ENCODE measurements at places on chromosomes 3 and 15.

DNA sequence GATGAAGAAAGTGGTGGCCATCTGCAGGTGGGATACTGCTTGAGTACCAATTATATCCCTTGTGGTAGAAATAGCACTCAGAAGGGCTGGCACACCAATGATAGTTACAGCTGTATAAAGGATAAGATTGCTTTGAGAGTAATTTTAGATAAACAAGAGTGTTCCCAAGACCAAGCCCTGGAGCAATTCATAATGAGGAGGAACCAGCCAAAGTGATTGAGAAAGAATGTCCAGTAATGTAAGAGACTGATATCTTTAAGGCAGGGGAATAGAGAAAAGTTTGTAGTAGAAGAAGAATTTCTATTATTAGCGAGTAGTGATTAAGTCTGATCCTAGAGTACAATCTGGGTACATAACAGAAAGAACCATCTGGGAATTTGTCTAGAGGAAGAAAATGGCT, 945.1 kb downstream of the OTOL1 start:
- no peak for DNase-seq

- DNase-seq: no peak
These were observed 16.9 kb downstream of the PPP2R3A start for GRCh38 chr3:135982404-135982761.

GRCh38 chr15:33946152-33946551, 22.1 kb upstream of the CHRM5 start:
- DNase-seq: no peak

GRCh38 chr3:44323341-44323955, 15.1 kb upstream of the TCAIM start:
- no peak for DNase-seq

DNA sequence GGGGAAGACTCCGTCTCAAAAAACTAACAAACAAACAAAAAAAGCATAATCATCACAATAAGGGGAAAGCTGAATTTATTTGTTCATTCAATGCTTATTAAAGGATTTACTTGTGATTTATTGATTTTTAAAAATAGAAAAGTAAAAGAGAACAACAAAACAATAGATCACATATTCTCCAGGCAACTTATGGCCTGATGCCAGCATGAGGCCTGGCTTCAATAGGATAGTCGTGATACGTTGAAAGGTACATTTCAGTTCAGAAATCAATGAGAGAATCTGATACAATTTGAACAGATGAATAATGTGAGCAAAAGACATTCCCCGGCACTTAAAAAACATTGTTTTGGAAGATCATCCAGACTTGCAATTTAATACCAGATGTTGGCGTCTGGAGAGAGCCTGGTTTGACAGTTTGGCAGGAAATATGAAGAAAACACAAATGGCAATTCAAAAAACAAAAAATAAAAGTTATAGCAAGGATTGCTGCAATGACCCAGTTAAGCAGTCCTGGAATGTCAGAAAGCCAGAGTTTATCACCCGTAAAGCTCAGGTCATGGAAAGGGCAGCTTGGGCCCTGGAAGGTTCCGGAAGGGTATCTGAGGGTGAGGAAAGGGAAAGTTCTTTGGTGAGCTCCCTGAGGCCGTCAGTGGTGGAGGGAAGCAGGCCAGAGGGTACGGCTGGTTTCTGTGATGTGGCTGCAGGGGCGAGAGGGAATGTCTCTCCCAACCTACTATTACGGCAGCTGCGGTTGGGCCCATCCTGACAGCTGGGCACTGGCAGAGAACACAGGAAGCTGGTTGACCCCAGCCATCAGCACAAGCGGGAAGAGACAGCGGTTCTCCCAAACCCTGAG, 230.2 kb upstream of the HES1 start:
- no peak for DNase-seq

DNA sequence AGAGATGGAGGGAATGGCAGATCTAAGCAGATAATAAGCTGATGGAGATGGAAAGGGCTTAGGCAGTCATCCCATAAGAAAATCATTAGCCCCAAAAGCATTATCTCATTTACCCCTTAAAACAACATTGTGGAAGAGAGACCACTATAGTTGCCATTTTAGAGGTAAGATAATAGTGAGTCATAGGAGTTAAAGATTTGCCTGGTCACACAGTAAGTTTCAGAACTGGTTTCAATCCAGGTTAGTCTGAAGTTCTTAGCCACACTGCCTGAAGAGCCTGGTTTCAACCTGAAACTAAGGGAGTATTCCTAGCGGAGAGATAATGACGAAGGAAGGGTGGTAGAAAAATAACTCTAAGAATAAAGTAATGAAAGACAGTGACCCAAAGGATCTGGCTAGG, 13.0 kb upstream of the UBR1 start:
- no peak for DNase-seq

GRCh38 chr15:89174476-89174875, 46.9 kb downstream of the RLBP1 start:
- no peak for DNase-seq

DNA sequence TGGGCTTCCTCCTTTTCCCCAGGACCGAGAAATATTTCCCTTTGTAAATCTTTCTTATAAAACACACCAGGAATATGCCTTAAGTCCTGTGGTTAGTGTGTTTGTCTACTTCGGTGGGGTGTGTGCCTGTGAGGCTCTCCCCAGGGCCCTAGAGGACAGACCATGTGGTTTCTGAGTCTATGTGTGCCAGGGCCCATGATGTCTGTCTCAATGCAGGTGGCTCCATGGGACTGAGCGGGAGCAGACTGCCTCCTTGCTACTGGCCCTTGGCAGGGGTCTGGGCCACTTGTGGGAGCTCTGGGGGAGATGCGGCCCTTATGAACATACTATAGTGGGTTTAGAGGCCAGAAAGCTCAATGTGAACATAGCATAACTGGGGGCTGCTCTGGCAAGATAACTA, 37.6 kb downstream of the SCN5A start:
- no peak for DNase-seq

DNA sequence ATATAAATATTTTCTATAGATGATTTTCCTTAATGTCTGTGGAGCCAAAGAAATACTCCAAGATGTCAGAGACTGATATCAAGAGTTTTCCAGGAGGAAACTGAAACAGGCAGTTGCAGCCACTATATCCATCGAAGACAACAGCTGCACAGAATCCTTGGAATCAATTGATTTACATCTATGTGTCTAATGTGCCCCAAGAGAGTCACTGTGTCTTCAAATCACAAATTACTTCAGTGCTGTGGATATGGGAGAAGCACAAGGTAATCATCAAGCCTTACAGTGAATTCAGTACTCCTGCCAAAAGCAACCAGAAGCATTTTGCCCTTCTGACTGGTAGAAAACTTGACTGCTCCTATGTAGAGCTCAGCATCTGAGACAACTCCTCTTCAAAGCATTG, 51.1 kb downstream of the CPNE4 start:
- DNase-seq: no peak

DNA sequence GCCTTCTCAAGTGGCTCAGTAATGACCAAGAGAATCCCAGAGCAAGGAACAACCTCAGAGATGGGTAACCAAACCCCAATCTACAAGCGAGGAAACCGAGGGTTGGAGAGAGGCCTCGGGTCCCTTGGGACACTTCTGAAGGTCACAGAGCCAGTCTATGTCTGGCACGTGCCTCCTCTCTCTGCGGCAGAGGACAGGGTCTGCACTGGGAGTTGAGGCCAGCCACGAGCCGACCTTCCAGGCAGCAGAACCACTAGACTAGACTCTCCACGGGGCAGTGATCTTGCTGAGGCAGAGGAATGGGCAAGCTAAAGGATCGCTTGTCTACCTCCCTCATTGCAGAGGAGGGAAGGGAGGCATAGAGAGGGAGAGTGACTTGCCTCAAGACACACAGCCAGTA, 100.6 kb upstream of the SMAD3 start:
- no peak for DNase-seq

GRCh38 chr3:13025778-13026518, 47.3 kb downstream of the IQSEC1 start:
- no peak for DNase-seq
